ENCODE measurements at places on chromosomes 2 and 18. TPM values are rescaled to one million over a fixed set of nuclear protein-coding genes. Genes with fewer than 3 reads are reported as not detected.

Gene DNER
- 0.17 TPM for polyA plus RNA-seq

Gene THADA
- polyA plus RNA-seq, result 14.0 TPM

Gene TCF7L1
- polyA plus RNA-seq, result 17.2 TPM

GRCh38 chr2:62320657-62321357 is 124.9 kb downstream of the B3GNT2 start:
- DNase-seq, result no peak

GRCh38 chr2:2331881-2332280 is 806 bp upstream of the MYT1L start:
- DNase-seq, result no peak

DNA sequence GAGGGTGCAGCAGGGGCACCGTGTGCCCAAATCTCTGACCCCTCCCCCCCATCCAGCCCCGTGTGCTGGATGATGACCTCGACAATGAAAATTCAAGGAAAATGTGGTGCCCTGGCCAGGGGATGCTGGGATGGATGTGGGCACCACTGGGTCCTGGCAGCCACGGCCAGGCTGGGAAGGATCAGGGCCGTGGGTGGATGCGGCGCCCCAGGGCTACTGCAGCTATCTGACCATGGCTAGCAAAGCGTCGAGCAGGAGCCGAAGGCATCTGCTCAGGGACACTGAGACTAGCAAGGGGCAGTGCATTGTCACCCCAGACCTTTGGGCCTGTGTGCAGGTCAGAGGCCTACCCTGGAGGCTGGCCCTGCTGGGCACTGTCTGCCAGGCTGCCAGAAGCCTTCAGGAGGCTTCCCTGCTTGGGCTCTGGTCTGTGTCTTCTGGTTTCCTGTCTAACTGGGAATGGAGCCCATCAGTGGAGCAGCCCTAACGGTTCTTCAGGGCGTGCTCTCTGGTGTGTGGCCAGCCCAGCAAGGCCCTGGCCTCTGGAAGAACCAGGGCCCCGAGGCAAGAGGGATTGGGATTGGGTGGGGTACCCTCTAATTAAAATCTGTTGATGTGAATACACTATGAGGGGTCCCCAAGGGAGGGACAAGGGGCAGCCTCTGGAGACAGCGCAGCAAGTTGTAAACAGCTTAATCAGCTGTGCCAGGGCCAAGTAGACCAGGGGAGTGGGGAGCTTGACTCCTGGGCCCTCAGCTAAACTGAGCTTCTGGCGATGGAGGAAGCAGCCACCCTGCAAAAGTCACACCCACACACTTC is 98.0 kb downstream of the STPG4 start:
- peak; percentile 36 for DNase-seq

- DNase-seq, result peak; percentile 39
Observed at GRCh38 chr2:54675738-54676137, 47.7 kb upstream of the EML6 start.

GRCh38 chr2:23497063-23497462 is 112.1 kb downstream of the KLHL29 start:
- no peak for DNase-seq

- DNase-seq, result no peak
Observed at GRCh38 chr2:28160986-28161425, 231.7 kb upstream of the FOSL2 start.

DNA sequence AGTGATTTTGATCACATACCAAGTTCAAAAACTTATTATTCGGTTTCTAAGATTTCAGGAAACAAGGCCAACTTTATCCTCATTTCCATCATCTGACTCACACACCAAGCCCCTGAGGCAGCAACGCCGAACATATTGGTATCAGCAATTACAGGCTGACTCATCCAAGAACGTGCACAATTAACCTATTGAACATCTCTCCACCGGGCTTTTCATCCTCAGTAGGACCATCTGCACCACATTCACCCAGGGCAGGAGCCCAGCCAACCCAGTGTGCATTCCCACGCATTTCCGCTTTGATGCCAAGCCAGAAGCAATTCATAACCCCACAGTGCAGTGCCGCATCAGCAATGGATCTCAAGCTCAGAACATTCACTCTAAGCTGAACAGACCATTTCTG is 52.9 kb downstream of the SCG2 start:
- no peak for DNase-seq

Data from ovary (tissue), 10 donors.